ENCODE measurements at places on chromosomes 13 and 19.

DNA sequence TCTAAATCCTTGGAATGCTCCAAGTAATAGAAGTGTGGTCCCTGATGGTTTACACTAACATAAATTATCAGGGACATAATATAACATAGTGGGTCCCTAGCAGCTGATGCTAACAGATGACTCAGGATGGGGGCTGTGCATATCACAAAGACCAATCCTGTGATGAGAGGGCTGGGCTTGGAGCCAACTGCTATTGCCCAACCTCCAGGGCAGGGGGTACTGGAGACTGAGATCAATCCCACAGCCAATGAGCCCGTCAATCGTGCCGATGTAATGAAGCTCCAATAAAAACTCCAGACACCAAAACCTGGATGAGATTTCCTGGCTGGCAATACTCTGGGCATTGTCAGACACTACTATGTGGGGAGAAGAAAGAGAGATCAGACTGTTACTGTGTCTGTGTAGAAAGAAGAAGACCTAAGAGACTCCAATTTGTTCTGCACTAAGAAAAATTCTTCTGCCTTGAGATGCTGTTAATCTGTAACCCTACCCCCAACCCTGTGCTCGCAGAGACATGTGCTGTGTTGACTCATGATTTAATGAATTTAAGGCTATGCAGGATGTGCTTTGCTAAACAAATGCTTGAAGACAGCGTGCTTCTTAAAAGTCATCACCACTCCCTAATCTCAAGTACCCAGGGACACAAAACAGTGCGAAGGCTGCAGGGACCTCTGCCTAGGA, 33.4 kb downstream of the ABCC4 start:
- no peak for DNase-seq

DNA sequence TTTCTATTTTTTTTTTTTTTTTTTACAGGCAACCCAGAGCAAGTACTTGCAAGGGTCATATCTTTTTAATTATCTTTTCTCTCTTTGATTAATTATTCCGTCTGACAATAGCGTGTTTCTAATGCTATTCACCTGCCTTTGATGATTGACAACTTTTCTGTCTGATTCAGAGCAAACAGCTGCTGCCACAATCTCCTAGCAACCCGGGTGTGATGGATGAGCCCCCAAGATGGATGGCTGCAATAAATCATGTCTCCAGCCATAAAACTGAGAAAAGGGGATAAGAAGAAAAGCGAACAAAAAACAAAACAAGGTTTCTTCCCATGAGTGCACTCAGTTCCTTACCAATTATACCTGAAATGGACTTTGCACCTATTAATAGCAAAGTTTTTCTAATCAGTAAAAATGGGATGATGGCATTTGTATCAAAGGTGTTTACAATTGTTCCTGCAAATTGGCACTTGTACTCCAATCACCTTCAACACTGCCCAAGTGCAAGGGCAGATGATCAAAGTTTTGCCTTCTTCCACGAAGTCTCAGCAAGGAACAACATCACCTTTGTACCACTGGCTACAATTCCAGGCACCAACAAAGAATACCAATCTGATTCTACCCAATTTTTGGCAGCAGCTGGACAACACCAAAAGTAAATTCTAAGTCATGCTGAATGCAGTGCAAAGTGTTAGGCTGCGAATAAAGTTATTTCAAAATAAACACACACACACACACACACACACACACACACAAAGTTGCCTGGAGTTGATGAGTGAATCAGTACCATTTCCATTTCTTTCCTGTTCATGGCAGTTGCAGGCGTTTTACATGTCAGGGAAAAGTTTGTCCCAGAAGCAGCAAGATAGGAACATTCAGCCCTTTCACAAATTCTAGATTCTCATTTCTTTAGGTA, 12.0 kb downstream of the TSHZ3 start:
- DNase-seq = no peak

DNA sequence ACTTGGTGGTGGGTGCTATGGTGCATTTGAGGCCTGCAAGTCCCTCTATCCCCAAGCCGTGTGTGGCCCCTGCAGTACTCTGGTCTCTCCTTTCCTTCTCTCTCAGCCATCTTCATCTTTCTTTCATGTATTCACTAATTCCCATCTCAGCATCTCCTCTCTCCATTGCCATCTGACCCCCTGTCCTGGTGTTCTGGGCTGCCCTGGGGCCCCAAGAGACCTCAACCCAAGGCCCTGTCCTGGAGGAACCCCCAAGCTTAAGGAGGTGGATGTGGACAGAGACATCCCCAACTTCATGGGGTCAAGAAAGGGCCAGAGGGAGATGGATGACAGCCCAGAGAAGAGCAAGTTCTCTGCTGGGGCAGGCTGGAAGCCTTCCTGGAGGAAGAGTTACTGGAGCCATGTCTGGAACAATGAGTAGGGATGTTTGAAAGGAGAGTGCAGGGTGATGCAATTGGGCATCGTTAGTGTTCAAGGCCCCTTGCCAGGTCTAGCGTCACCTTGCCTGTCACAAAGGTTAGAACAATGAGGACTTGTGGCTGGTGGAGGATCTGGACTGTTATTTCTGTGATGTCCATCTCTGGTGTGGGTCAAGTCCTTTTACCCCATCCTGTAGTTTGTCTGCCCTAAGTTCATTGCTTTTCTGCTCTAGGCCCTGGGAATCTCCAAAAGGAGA, 3.5 kb downstream of the CYP4F3 start:
- DNase-seq = no peak

DNA sequence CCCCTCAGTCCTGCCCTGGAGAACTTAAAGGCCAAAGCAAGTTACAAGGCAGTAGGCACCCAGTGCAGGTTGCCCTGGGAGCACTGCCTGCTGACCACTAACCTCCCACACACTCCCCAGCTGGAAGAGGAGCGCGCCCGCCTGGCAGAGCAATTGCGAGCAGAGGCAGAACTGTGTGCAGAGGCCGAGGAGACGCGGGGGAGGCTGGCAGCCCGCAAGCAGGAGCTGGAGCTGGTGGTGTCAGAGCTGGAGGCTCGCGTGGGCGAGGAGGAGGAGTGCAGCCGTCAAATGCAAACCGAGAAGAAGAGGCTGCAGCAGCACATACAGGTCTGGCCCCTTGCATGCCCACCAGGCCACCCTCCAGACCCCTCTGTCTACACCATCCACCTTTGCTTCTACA, 61.1 kb downstream of the KCNC3 start:
- DNase-seq = no peak

DNA sequence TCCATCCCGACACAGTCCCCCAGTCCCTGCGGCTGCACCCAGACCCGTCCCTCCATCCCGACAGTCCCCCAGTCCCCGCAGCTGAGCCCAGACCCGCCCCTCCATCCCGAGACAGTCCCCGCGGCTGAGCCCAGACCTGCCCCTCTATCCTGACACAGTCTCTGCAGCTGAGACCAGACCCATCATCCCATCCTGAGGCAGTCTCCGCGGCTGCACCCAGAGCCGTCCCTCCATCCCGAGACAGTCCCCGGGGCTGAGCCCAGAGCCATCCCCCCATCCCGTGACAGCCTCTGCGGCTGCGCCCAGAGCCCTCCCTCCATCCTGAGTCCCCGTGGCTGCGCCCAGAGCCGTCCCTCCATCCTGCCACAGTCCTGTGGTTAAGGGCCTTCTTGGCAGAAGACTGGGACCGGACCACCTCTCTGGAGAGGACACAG, 28.8 kb upstream of the TMEM255B start:
- DNase-seq = no peak

DNA sequence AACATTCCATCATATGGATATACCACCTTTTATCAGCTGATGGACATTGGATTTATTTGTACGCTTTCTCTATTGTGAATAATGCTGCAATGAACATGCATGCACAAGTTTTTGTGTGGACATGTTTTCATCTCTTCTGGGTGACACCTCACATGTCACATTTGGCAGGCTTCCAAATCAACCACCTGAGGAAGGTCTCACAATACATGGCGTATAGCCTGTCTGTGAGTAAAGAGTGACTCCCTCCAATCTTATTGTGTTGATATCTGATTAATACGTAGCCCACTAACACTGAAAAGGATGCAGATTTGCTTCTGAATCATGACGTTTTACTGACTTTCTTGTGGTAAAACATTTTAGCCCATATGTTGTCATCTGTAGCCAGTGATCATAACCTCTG, 61.1 kb downstream of the SLC15A1 start:
- DNase-seq = no peak

- DNase-seq = no peak
These were observed 44.1 kb upstream of the C13orf46 start for GRCh38 chr13:114017966-114018365.

DNA sequence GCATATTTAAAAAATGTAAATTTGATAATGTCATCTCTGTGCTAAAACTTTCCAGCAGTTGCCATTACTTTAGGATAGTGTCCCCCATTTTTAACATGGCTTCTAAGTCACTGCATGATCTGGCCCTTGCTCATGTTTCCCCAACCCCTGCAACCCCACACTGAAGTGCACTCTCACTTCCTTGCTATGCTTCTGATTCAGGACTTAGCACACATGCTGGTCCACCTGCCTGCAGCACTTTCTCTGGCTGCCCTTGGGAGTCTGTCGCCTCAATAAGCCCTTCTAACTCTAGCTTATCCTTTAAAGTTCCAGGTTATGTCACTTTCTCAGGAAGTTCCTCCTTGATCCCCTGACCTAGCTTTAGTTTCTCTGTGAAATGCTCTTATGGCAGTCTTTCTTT, 241.0 kb downstream of the POSTN start:
- DNase-seq = no peak

DNA sequence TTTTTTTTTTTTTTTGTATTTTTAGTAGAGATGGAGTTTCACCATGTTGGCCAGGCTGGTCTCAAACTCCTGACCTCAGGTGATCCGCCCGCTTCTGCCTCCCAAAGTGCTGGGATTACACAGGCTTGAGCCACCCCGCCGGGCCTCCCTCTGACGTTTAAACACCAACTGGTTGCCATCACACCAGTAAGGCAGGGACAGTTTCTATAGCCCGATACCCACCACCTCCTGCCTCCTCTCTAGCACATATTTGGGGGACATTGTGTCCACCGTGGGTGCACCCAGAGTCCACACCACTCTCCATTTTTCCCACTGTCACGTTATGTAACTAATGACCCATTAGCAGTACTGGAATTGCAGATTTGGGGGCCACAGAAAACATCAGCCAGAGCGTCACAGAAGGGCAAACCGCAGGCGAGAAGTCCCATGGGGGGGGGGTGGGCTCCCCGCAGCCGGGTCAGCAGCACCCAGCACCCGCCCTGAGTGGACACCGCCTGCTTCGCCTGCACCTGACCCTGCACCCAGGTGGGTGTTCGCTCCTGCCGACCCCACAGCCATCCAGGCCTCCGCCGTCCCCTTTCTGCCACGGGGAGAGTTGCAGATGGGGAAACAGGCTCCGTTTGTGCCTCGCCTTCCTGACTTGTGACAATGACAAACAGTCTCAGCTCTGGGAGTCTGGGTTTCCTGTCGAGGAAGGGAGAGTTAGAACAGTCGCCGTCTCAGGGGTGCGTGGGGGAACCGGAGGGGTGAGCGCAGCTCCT, 3.6 kb downstream of the ONECUT3 start:
- no peak for DNase-seq

DNA sequence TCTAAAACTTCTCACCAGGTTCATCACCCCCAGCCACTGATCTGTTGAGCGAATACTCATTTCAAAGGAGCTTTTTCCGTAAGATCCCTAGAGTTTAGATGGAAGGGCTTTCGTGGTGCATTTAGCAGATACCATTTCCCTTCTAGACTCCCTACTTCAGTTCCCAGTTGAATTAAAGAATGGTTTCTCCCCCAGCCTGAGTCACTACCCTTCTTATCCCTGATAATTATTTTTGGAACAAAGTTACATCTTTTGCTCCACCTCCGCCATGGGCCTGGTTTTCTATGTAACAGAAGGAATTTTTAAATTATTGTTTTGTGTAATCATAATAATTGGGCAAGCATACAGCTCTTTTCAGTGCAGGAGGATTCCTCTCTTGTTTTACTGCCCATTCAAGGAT, 22.0 kb downstream of the USPL1 start:
- DNase-seq = no peak

- DNase-seq = no peak
These were observed 99.7 kb downstream of the DCLK1 start for GRCh38 chr13:36031490-36031889.

- DNase-seq = no peak
These were observed 4.4 kb upstream of the LTBP4 start for GRCh38 chr19:40596608-40597328.

- no peak for DNase-seq
These were observed 23.9 kb upstream of the CXCL17 start for GRCh38 chr19:42466521-42467182.

GRCh38 chr13:85099245-85099644, 700.0 kb downstream of the SLITRK6 start:
- no peak for DNase-seq

DNA sequence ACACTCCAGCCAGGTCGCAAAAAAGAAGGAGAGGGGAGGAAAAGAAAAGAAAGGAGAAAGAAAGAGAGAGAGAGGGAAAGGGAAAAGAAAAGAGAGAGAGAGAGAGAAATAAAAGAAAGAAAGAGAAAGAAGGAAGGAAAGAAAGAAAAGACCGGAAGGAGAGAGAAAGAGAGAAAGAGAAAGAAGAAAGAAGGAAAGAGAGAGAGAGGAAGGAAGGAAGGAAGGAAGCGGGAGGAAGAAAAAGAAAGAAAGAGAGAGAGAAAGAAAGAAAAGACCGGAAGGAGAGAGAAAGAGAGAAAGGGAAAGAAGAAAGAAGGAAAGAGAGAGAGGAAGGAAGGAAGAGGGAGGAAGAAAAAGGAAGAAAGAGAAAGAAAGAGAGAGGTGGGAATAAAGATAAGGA, 320.8 kb downstream of the SHISA2 start:
- DNase-seq = no peak

DNA sequence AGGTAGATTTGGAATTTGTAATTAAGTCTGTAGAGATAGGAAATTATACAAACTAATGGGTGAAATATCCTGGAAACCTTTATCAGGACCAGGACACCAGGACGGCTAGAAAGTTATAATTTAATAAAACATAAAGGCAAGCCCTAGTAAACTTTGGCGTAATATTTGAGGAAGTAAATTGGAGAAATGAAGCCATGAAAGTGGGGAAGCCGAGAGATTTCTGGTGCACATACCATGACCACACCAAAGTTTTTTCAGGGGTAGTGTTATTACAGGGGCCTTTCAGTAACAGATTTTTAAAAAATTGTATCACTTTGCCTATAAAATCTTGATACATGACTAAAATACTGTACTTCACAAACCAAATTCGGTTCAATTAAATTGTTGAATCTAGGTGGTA, 54.7 kb upstream of the URAD start:
- DNase-seq = no peak

- no peak for DNase-seq
These were observed 10.1 kb downstream of the OR1I1 start for GRCh38 chr19:15091918-15092753.

GRCh38 chr13:75656425-75656989, 20.4 kb downstream of the LMO7 start:
- DNase-seq = no peak

DNA sequence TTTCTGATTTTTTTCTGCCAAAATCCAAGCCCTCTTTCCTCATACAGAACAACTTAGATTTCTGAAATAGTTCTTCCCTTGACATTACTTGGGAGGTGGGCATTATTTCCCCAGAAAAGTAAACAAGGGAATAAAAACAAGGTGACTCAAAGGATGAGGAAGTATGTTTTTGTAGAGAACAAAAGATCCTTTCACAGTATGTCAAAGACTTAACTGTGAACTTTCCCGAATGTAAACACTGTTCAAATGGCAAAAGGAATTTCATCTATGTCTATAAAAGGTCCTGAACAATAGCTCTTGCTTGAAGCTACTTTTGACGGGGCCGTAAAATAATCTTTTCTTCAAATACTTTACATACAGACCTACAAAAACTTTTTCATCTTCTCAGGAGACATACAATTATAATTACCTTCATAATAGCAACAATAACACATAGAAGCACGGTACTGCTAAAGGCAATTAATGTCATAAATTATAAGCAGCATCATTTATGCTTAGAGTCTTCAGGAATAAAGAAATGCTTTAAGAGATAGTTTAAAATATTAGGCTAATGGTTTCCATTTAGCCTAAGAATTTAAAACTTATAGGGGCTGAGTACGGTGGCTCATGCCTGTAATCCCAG, 191.1 kb downstream of the RGCC start:
- no peak for DNase-seq

Data from T-helper 9 cell (primary cell).